ENCODE measurements at places on chromosomes 12 and 14. TPM values are rescaled to one million over a fixed set of nuclear protein-coding genes. Genes with fewer than 3 reads are reported as not detected.

MAP3K9 gene
- 27.7 TPM for total RNA-seq

KICS2 gene
- total RNA-seq: 7.2 TPM

CAPZA3 gene
- not detected for total RNA-seq

DNA sequence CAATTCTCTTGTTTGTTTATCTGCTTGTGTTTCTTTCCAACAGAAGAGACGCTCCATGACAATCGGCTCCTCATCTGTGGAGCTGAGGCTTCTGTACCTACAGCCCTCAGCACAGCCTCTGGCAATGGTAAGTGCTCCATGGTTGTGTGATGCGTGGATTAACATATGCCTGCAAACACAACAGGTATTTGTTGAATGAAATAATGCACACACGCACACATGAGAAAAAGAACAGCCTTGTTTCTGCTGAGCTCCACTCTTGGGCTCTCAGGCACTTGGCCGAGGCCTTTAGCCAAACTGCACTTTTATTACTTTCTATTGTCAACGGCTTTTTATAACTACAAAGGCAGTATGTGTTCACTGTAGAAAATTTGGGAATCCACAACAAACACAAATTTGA lies 120.4 kb upstream of the TMCC3 start:
- no peak for DNase-seq

DNA sequence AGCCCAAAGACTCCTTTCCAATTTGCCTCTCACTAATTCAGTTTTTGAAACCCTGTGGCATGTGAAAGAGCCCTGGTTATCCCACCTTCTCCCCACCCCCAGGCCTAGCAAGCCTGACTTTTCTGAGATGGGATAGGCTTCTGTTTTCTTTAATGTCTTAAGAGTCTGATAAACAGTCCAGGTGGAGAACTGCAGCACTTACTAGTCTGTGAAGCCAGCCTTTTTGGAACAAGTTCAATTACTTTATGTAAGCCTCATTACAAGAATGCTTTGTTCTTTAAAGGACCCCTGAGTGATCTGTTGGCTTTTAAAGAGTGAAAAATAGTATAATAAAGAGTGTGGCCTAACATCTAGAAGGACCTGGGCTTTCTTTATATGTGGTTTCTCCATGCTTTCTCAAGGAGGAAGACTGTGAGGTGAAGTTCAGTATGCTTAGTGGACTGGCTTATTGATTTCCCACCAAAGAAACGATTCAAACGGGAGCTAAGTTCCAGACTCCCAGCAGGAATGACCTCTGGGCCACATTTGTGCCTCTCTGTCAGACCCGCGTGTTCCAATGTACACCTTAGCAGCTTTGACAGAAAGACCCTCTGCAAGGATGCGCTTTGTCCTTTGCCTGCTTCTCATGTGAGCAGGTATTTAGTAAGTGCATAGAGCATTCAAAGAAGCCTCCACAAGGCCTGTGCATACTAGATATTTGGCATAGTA lies 129.5 kb downstream of the DAAM1 start:
- DNase-seq: no peak
